Ascending aorta (tissue), 2 donors: ENCODE measurements at places on chromosomes 1 and 21. TPM values are rescaled to one million over a fixed set of nuclear protein-coding genes. Genes with fewer than 3 reads are reported as not detected.

DNA sequence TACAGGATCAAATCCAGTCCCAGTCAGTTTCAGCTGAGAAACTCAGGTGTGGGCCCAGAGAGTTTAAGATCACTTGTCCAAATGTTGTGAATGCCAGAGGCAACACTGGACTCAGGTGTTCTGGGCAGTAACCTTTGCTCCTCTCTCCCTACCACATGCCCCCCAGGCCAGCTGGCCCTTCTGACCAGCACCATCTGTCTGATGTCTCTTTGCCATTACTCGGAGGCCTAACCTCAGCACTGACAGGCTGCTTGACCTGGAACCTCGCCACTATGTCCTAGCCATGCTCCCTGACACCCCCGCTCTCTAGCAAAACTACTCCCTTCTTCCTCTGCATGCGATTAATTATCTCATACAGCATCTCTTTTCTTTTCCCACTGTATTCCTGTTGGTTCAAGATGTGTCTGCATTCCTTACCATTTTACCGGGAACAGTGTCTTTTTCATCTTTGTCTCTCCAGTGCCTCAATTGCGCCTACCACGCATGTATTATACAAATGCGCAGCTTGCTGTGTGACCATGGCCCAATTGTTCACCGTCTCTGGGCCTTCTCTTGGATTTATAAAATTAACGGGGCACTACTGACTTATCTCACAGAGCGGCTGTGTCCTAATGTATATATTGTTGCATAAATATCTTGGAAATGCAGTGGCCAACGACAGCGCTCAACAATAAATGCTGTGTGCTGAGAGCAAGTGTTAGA lies 159.5 kb upstream of the IRF2BP2 start:
- H3K27me3 ChIP-seq = no peaks in the 10 kb centered on the region
- no peak for DNase-seq
- H3K36me3 ChIP-seq = no peaks in the 10 kb centered on the region
- H3K27ac ChIP-seq = no peak overlapping the region
- H3K4me1 ChIP-seq = peaks cover 12% of the 10 kb centered on the region
- H3K4me3 ChIP-seq = no peak overlapping the region

- no peak overlapping the region for H3K27ac ChIP-seq
- no peaks in the 10 kb centered on the region for H3K36me3 ChIP-seq
- no peaks in the 10 kb centered on the region for H3K4me1 ChIP-seq
- no peaks in the 10 kb centered on the region for H3K27me3 ChIP-seq
- DNase-seq = no peak
Measured at GRCh38 chr1:226443439-226443838, 35.5 kb upstream of the PARP1 start.

DAB1 gene
- not detected for total RNA-seq

TMEM54 gene
- total RNA-seq = 60.9 TPM

GRCh38 chr1:227780101-227781044 lies 35.1 kb upstream of the PRSS38 start:
- H3K27me3 ChIP-seq = no peaks in the 10 kb centered on the region
- peaks cover 24% of the 10 kb centered on the region for H3K36me3 ChIP-seq

DNA sequence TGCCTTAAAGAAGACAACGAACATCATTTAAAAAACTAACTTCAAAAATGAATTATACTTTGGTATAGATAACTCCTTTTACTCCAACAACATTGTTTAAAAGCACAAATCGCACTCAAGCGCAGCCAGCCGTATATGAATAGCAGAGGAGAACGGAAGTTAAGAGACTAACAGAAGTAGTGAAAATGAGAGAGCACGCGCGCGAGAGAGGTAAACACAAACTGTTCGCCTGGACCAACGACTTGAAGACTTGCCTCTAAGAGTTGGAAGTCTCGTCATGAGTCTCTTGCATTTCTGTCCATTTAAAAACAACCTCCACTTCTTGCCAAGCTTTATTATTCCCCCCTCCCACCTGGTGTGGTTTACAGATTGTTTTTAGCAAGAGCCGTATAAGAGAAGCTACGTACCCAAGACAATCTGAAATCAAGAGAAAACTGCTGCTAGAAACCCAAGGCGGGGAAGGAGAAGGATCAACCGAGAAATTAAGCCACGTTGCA lies 479 bp downstream of the SELENOF start:
- H3K27ac ChIP-seq = peak overlapping the region; percentile 92
- no peaks in the 10 kb centered on the region for H3K27me3 ChIP-seq
- no peak for DNase-seq
- no peaks in the 10 kb centered on the region for H3K4me1 ChIP-seq
- peak overlapping the region; percentile 85 for H3K4me3 ChIP-seq
- H3K36me3 ChIP-seq = peaks cover 7% of the 10 kb centered on the region

RASAL2 gene
- total RNA-seq = 57.5 TPM

GRCh38 chr1:165854101-165854845 lies 26.9 kb downstream of the UCK2 start:
- H3K27ac ChIP-seq = no peak overlapping the region
- H3K27me3 ChIP-seq = no peaks in the 10 kb centered on the region
- H3K4me3 ChIP-seq = no peak overlapping the region
- DNase-seq = no peak

- peaks cover 3% of the 10 kb centered on the region for H3K36me3 ChIP-seq
- peaks cover 6% of the 10 kb centered on the region for H3K4me1 ChIP-seq
- DNase-seq = peak; percentile 94
- H3K27me3 ChIP-seq = no peaks in the 10 kb centered on the region
Measured at GRCh38 chr1:9110669-9111356, 18.1 kb downstream of the GPR157 start.

DNA sequence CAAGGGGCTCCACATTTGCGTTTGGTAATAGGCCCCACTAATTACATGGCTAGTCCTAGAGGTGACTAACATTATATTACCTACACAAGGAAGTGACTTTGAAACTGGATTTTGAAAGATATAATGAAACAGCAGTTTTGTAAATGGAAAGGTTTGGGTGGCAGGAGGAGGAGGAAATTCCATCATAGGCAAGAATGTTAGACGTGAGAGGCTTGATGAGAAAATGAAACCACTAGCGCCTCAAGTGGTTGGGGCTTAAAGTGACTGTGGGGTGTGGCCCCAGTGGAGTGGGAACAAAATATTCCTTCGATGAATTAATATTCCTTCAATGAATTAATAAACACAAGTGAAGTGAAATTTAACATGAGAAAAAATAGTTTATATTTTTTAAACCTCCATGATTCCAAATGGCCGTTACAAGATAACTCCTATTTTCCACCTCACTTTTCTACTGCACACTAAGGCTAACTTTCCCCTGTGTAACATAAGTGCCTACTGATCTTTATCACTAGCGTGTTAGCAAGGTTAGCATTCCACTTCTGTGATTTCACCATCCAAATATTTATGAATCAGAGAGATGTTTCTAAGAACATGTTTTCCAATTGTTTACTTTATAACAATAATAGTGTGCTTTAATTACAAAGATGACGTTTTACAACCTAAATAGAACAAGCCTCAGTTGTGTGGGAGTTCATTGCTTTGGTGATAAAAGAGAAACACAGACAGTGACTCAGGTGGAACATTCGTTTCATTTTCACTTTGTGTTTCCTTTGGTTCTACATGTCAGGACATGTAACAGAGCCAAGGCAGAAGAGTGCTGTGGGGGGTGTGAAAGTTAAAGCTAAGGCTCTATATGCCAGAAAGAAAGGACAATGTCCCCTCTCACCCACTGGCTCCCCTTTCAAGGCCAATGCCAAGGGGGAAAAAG lies 12.5 kb upstream of the ATF3 start:
- no peak for DNase-seq
- peak overlapping the region; percentile 43 for H3K27ac ChIP-seq
- H3K4me3 ChIP-seq = no peak overlapping the region
- no peaks in the 10 kb centered on the region for H3K36me3 ChIP-seq
- H3K27me3 ChIP-seq = no peaks in the 10 kb centered on the region
- peaks cover 5% of the 10 kb centered on the region for H3K4me1 ChIP-seq

DNA sequence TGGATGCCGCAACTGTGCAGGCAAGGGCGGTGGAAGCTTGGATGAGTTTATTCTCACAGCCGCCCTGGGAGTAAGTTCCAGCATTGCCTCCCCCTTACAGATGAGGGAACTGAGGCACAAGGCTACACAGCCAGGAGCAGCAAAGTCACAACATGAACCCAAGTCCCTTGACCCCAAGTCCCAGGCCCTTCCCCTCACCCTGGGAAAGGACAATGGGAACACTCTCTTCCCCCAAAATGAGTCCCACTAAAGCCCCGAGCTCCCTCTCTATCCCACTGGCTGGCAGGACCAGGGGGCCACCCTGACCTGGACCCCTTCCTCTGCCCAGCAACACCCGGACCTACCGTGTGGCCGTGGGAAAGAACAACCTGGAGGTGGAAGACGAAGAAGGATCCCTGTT lies 3.9 kb downstream of the CTRC start:
- no peak for DNase-seq
- no peak overlapping the region for H3K4me3 ChIP-seq
- no peaks in the 10 kb centered on the region for H3K27me3 ChIP-seq
- H3K36me3 ChIP-seq = no peaks in the 10 kb centered on the region
- no peaks in the 10 kb centered on the region for H3K4me1 ChIP-seq
- no peak overlapping the region for H3K27ac ChIP-seq

DNA sequence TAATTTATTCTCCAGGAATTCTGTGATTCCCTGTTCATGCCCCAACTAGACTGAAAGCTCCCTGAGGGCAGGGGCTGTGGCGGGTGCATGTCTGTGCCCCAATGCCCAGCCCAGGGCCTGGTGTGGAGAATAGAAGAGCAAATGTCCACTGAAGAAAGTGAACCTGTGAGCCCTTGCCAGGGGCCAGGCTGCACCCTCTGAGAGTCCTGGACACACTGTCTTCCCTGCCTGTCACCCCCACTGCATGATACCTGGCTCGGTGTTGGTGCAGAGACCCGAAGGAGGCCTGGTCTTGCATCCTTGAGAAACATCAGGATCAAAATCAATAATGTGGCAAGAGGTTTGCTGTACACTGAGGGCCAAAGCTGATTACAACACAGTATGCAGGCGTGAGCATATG lies 69.8 kb upstream of the RUNX3 start:
- no peaks in the 10 kb centered on the region for H3K36me3 ChIP-seq
- DNase-seq = no peak
- no peaks in the 10 kb centered on the region for H3K4me1 ChIP-seq
- no peak overlapping the region for H3K27ac ChIP-seq

GRCh38 chr1:14083277-14083676 lies 383.3 kb downstream of the PRDM2 start:
- H3K36me3 ChIP-seq = no peaks in the 10 kb centered on the region
- no peaks in the 10 kb centered on the region for H3K27me3 ChIP-seq
- no peak for DNase-seq
- H3K27ac ChIP-seq = no peak overlapping the region

EIF3I gene
- 234 TPM for total RNA-seq

- no peak overlapping the region for H3K4me3 ChIP-seq
- H3K27ac ChIP-seq = no peak overlapping the region
- H3K4me1 ChIP-seq = no peaks in the 10 kb centered on the region
- no peaks in the 10 kb centered on the region for H3K36me3 ChIP-seq
- DNase-seq = no peak
Measured at GRCh38 chr1:200161801-200162200, 134.3 kb downstream of the NR5A2 start.

TNFRSF4 gene
- 4.8 TPM for total RNA-seq

DNA sequence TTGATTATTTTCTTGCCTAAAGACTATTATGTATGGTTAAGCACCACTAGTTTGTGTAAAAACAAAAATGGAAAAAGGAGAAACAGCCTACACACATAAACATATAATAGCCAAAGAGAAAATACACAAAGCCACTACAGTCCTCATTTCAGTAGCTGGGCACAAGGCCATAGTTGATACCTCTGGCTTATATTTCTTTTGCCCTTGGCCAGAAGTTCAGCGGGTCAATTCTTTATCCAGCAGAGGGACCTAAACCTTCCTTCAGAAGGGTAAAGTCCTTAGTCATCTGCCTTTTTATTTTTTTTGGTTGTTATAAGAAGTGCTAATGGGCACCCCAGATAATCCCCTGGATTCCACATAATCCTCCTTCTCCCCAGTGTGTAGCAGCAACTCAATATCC lies 134.1 kb downstream of the PIGK start:
- no peaks in the 10 kb centered on the region for H3K36me3 ChIP-seq
- H3K27me3 ChIP-seq = no peaks in the 10 kb centered on the region
- no peak overlapping the region for H3K27ac ChIP-seq
- H3K4me3 ChIP-seq = no peak overlapping the region
- no peak for DNase-seq

- H3K27ac ChIP-seq = peak overlapping the region; percentile 90
- H3K4me1 ChIP-seq = peaks cover 32% of the 10 kb centered on the region
- no peak for DNase-seq
- no peaks in the 10 kb centered on the region for H3K36me3 ChIP-seq
- no peaks in the 10 kb centered on the region for H3K27me3 ChIP-seq
Measured at GRCh38 chr21:39003982-39004633, 179.1 kb downstream of the PSMG1 start.
